ENCODE measurements at places on chromosomes 12 and 14. TPM values are rescaled to one million over a fixed set of nuclear protein-coding genes. Genes with fewer than 3 reads are reported as not detected.

DNA sequence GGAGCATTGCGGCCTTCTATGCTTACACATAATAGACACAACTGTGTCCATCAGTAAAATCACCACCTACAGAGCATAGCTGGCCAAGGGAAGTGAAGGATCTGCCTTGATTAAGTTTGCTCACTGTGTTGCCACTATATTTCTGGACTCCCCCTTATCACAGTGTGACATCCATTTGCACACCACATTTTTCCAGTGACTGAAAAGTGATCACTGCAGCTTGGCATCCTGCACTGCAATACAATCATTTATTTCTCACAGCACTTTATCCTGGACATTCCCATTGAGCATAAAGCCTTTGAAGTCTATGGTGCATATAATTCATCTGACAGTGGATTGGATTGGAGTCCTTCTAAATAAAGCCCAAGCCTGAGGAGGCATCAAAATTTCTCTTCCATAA, 217.2 kb downstream of the NOVA1 start:
- DNase-seq, result no peak

GRCh38 chr12:75444429-75445136, 36.0 kb upstream of the GLIPR1 start:
- no peak for DNase-seq

- DNase-seq, result no peak
These were observed 76.3 kb downstream of the HECTD4 start for GRCh38 chr12:112305951-112306350.

NRIP2 gene
- total RNA-seq, result not detected

TAS2R30 gene
- 1.5 TPM for total RNA-seq

DNA sequence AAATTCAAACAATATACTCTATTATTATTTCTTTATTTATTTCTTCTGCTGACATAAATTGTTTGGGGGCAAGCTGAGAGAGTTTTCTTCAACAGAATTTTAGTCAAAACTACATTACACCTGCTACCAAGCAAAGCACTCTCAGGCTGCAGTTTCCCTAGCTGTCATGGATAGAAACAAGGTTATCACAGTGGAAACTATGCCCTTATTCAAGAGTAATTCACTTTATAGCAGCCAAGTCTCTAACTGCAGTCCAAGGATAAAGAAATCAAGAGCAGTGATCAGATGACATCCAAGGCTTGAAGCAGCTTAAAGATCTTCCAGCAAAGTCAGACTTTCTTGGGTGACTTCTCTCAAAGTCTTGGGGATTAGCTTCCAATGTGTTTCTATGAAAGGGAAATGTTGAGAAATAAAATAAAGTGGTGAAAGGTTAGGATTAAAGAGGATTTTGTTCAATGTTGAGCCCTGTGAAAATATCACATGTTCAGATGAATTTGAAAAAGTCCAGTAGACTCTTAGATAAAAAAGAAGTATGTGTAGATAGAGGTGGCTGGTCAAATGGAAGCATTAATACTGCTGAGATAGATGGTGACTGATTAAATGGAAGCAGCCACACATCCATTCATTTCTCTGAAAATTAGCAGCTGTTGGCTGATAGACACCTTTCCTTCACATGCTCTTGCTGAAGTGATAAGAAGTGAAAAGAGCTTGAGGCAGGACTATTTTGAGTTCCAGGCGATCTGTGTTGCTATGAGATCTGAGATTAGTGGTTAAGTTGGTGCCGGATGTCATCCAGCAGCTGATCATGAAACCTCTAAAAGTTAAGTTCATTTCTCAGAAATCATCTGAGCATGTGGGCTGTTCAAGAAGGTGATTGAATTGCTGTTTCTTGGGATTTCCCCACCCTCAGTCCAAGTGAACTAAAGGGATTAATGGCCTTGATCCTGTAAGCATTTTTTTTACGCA, 257.8 kb upstream of the BTG1 start:
- no peak for DNase-seq

DNA sequence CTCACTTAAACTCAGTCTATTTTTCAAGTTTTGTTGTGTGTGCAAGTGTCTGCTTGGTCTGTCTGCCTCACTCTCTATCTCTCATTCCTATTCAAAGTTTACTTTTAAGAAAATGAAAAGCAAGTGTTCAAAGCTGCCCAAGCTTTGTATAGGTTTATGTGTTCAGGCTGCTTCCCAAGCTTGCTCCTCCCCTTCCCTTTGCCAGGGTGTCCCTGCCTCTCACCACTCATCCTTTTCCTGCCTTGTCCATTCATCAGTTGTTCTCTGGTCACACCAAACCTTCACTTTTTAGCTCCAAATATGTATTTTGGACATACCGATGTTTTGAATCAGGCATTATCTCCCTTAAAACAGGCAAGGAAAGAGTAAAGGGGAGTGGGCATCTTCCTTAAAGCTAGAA, 41.3 kb downstream of the STK38L start:
- DNase-seq, result no peak

GRCh38 chr12:50251619-50252252, 31.6 kb downstream of the LIMA1 start:
- no peak for DNase-seq

TMEM119 gene
- not detected for total RNA-seq

DNA sequence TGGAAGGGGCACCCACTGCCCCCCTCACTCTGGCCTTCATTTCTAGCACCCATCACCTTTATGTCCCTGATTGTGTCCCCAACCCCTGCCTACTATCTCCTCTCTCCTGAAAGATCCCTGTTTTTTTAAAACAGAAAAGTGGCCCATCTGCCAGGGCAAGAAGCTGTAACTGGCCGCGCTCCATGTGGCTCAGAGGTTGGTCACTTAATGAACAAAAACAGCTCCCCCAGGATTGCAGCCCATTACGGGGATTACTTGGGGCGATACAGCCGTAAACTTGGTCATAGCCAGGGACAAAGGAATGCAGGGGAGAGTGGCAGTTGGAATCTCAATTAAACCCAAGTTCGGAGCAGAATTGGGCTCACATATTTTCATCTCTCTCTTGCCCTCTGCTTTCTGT, 34.8 kb upstream of the VSX2 start:
- DNase-seq, result no peak

GRCh38 chr14:26621807-26622560, 24.2 kb upstream of the NOVA1 start:
- DNase-seq, result no peak

DNA sequence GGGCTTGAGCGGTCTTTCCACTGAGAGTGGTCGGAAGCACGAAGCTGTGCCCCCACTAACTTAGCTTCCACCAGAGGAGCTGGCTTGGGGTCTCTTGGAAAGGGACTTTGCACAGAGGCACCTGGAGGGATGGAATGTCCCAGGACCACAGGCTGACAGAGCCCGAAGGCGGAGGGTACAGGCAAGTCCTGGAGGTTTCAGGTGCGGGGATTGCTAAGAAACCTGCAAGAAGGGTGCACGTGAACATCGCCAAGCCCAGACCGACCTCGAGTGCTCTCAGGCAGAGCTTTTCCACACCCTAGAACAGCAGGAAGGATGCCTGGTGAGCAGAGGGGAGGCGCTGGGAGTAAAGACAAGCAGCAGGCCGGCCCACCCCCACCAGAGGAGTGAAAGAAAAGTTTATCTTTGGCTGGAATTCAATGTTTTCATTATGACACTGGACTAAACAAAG, 61.6 kb downstream of the SERPINA3 start:
- DNase-seq, result no peak

LTBP2 gene
- total RNA-seq, result 1.5 TPM

- DNase-seq, result no peak
These were observed 23.1 kb upstream of the COX16 start for GRCh38 chr14:70382536-70382935.

GRCh38 chr12:118946256-118946655, 35.1 kb upstream of the SRRM4 start:
- no peak for DNase-seq

BATF gene
- total RNA-seq, result 0.69 TPM

RNASE7 gene
- total RNA-seq, result not detected

DNA sequence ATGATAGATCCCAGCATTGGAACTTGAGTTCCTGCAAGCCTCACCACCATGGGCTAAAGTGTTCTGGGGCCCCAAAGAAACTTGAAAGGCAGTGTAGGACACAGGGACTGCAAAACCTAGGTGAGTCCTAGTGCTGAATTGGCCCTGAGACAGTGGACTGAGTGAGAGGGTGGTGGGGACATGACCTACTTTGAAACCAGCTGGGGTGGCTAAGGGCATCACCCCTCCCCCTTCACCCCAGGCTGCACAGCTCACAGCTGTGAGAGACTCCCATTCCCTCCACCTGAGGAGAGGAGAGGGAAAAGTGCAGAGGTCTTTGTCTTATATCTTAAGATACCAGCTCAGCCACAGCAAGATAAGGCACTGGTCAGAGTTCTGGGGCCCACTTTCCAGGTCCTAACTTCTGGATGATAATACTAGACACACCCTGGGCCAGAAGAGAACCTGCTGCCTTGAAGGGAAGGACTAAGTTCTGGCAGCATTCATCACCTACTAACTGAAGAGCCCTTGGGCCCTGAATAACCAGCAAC, 62.5 kb downstream of the MAPKAPK5 start:
- DNase-seq, result no peak

DNA sequence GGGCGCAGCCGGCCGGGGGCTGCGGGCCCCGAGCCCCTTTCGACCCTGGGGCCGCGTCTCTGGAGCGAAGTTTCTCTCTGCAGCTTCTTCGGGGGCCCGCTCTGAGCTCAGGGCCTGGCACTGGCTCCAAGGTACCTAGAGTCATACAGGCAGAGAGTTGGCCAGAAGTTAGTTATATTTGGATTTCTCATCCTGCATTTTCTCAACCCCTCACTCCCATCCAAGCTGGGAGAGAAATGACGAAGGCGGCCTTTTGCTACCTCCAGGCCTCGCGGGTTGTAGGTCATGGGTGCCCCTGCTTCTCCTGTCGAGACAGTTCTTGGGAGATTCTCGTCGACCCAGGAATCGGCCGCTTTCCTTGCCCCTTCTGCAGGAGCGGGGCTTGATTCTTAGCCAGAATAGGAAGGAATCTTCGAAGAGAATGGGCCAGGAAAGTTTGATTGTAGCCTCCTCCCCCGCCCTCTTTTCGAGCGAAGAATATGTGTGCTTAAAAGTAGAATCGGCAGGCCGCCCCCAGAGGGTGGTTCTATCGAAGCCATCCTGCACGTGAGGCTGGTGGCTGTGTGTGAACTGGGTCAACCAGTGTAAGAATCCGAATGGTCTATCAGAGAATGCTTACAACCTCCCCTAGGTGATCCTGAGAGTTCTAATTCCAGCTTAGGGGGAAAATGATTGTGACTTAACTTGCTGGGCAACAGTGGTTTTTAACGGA, 785 bp downstream of the MLEC start:
- DNase-seq, result no peak

C12orf54 gene
- total RNA-seq, result not detected

GRCh38 chr12:113221181-113221996, at the start of gene TPCN1:
Gene TPCN1 (plus strand): TSS chr12:113221464. CDS start chr12:113226853, 5,389 bp downstream.
- peak; percentile 100 for DNase-seq

DNA sequence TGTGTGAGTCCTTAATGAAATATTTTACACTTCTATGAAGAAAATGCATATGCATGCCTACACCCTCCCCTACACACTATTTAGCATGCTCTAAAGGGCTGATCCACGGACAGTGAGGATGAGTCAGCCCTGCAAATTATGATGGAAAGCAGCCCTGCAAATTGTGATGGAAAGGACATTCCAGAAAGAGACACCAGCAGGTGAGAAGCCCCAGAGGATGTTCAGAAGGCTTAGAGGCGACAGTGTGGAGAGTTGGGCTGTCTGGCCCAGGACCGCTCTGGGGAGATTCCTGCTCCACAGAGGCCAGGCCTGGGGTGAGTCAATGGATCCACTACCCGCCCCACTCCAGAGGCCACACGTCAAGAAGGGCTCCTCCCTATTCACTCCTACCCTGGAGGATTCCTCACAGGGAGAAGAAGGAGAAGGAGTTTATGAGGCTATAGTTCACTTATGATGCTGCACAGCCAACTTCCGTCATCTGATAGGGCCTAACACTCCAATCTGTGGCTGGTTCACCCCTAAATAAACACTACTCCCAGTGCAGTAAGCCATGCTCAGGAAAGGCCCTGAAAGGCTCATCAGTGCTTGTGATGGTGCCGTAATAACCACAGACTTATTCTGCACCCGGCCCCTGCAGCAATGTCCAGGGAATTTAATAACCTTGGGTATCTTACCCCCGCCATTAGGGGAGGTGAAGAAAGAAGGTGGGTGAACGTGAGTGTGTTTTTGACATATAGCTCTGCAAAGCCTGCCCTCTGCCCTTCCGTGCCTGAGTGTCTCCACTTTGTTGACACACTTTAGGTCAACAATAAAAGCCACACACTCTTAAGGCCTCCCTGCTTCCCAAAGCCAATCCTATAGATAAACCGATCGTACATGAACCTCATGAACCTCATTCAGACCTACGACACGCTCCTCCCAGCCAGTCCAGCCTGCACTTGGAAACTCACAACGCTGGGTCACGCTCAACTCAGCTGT, 46.4 kb downstream of the CLMN start:
- DNase-seq, result no peak

DNA sequence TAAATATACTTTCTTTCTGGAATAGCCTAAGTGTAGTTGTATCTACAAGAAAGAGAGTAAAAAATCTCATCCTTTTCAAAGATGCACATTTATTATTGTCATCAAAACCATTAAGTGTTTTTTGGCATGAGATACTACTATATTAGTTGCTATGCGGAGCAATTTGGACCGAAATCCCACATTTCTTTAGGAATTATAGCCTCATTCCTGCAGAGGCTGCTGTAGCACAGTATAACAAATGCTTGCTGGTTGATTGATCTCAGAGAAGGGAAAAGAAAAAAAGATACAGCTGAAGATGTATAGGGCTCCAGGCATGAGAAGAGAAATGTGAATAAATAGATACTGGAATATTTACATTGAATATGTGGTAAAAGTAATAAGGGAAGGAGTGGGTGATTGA, 36.0 kb downstream of the RHOJ start:
- no peak for DNase-seq

CNOT2 gene
- total RNA-seq, result 58.7 TPM

TMEM132D gene
- total RNA-seq, result not detected

- no peak for DNase-seq
These were observed 51.8 kb downstream of the PPP1R36 start for GRCh38 chr14:64601571-64601970.

DNA sequence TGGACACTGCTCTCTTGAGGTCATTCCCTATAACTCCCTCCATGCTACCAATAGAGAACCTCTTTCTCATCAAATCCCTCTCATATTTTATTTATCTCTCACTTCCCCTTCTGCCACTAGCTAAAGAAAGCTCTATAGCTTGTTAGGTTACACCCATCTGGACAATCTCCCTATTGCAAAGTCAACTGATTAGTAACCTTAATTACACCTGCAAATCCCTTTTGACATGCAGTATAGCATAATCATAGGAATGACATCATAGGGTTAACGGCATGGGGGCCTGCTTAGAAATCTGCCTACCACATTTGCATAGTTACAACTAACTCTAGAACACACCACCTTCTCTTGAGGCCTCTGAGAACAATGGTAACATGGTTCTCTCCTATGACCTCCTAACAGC, 181.2 kb downstream of the EMP1 start:
- DNase-seq, result no peak
